ENCODE measurements at places on chromosomes 1 and 21. TPM values are rescaled to one million over a fixed set of nuclear protein-coding genes. Genes with fewer than 3 reads are reported as not detected.
A peak's percentile ranks its signal among the peaks of the same experiment; 100 is the strongest.

- DNase-seq: no peak
These were observed 10.4 kb upstream of the PTPRF start for GRCh38 chr1:43520100-43520778.

GRCh38 chr1:114335273-114335672, 175.7 kb downstream of the TRIM33 start:
- DNase-seq: no peak

DNA sequence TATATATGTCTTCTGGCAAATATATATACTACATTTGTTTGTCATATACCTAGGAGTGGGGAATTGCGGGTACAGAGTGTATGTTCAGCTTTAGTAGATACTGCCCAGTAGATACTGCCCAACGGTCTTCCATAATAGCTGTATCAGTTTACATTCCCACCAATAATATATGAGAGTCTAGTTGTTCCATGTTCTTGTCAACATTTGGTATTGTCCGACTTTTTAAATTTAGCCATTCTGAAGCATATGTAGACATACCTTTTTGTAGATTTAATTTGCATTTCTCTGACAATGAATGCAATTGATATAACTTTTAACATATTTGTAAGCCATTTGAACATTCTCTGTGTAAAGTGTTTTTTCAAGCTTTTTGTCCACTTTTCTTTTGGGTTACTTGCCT, 99.0 kb upstream of the HIVEP3 start:
- DNase-seq: no peak

The LPGAT1 gene
- total RNA-seq: 39.3 TPM

DNA sequence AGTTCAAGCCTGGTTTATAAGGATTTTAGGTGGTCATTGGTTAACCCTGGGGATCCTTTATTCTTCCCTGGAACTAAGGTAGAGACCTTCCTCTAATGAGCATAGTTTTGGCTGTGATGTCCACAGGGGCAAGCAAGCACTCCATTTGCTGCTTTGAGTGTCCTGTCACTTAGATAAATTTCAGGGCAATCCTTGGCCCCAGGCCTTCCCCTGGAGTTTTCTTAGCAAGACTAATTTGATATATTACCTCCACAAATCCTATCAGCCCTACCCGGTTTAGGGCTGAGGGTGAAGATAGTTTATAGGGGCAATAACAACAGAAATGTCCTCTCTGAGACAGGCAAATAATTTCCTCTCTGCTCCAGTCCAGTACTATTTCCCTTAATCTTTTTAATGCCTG, 166.6 kb downstream of the CYYR1 start:
- DNase-seq: no peak

DNA sequence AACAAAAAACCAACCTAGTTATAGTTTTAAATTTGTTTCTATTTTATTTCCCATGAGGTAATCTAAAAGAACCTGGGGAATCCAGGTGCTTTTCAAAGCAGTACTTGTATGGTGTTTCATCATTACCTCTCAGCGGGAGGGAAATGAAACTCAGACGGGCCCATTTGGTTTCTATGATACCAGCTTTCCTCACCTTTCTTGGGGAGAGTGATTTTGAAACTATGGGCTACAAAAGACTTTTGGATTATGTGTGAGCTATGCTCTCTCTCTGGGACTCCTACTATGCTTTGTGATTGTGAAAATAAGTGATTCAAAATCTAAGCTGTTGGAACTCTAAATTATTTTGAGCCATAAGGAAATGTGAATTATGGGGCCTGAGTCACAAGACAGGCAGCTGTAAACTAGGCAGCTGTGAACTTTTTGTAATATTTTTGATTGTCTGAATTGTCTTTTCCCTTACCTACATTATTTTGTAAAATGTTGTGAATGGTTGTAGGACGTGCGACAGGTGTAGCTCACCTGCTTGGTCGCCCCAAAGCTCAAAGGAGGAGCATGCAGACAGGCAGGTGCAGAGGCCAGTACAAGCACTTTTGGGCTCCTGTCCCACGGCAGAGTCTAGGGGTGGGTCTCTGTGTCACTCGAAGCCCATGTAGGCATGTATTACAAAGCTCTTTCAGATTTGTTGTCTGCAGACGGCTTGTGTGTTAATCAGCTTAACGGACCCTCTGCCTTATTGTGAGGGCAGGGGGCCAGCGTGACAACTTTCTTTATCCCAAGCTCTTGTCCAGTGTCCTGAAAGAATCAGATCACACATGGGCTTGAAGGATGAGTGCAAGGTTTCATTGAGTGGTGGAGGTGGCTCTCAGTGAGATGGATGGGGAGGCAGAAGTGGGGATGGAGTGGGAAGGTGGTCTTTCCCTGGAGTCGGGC, 64.8 kb upstream of the BACH1 start:
- no peak for DNase-seq

GRCh38 chr1:20367116-20367585, 76.5 kb downstream of the VWA5B1 start:
- DNase-seq: peak; percentile 58

DNA sequence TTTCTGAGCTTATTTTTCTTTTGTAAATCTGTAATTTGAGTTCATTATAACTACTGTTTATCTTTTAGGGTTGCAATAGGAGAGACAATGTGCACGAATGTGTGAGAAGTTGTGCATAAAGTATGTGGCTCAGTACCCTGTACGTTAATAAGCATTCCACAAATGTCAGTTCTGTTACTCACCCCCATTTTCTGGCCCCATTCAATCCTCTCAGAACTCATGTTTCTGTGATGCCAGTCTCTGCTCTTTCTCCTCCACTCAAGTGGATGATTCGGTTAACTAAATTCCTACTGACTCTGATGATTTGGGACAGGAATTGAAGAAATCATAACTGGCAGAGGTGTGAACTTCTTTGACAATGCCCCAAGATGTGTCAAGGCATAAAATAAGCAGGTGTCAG, 10.2 kb upstream of the DMRTB1 start:
- DNase-seq: peak; percentile 92

GRCh38 chr1:208604295-208604694, 360.1 kb upstream of the PLXNA2 start:
- peak; percentile 26 for DNase-seq

- peak; percentile 73 for DNase-seq
These were observed 19.4 kb downstream of the ZBTB40 start for GRCh38 chr1:22471078-22471477.

- no peak for DNase-seq
These were observed 77.4 kb downstream of the DMRTB1 start for GRCh38 chr1:53536606-53537005.

The ARHGEF11 gene
- 28.0 TPM for total RNA-seq

The PLCH2 gene
- total RNA-seq: 0.17 TPM

The VWA5B1 gene
- not detected for total RNA-seq

The ETS2 gene
- 77.3 TPM for total RNA-seq

The NPPA gene
- not detected for total RNA-seq

- peak; percentile 63 for DNase-seq
These were observed 92.4 kb upstream of the RALGPS2 start for GRCh38 chr1:178632653-178633052.

- DNase-seq: no peak
These were observed 480.4 kb upstream of the CAMK1G start for GRCh38 chr1:209103092-209103491.

The OR14A2 gene
- total RNA-seq: not detected

GRCh38 chr1:206708058-206708457, 23.4 kb downstream of the MAPKAPK2 start:
- DNase-seq: no peak

The SYT14 gene
- total RNA-seq: 0.99 TPM

DNA sequence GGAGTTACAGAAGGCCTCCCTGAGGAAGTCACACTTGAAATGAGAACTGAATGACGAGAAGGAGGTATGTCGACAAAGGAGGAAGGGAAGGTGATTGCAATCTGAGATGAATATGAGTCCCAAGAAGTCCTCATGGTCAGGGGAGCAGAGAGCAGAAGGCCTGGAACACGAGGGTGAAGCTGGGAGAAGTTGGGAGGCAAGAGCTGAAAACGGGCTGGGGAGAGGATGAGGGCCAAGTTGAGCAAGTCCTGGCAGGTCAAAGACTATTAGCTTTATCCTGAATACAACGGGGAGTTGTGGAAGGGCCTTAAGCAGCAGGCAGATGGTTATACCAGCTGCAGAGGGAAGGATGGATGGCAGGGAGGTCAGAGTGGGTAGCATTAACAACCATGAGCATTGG, 89.5 kb downstream of the KCNJ15 start:
- no peak for DNase-seq

DNA sequence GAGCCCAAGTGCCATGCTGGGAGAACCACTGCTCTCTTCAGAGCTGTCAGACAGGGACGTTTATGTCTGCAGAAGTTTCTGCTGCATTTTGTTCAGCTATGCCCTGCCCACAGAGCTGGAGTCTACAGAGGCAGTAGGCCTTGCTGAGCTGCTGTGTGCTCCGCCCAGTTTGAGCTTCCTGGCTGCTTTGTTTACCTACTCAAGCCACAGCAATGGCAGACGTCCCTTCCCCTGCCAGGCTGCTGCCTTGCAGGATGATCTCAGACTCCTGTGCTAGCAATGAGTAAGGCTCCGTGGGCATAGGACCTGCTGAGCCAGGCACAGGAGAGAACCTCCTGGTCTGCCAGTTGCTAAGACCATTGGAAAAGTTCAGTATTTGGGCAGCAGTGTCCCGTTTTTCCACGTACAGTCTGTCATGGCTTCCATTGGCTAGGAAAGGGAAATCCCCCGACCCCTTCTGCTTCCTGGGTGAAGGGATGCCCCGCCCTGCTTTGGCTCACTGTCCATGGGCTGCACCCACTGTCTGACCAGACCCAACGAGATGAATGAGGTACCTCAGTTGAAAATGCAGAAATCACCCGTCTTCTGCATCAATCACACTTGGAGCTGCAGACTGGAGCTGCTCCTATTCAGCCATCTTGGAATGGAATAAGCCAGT, 31.9 kb downstream of the CYP4B1 start:
- DNase-seq: no peak

DNA sequence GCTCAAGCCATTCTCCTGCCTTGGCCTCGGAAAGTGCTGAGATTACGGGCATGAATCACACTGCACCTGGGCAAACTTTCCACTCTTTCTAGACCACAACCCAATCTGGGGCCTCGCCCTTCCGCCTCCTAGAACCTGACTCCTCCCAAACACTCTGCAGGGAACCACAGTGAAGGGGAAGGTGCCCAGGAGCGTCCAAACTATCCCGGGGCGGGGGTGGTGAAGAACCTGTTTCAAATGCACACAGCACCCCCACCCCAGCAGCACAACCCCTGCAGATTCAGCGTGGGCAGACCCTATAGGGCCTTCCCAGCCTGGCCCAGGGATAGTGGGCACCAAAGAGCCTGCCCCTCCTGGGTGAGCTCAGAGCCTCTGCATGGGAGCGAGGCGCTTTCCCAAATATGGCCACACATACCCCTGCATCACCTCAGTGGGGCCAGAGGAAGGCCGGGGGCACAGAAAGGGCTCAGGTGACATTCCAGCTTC, 86.9 kb downstream of the STUM start:
- no peak for DNase-seq

The TTC22 gene
- not detected for total RNA-seq

Measured in fibroblast of lung (primary cell).